ENCODE measurements at places on chromosomes 16 and 17. TPM values are rescaled to one million over a fixed set of nuclear protein-coding genes. Genes with fewer than 3 reads are reported as not detected.

C1QTNF8 gene
- not detected for total RNA-seq

ACSM2A gene
- not detected for total RNA-seq

GRCh38 chr16:57143149-57143921 lies 42.5 kb downstream of the PSME3IP1 start:
- DNase-seq = no peak

- DNase-seq = no peak
These were observed 98.3 kb downstream of the N4BP1 start for GRCh38 chr16:48511716-48512115.

- DNase-seq = no peak
These were observed 108.9 kb downstream of the CDH13 start for GRCh38 chr16:82735673-82736091.
